NCI-H1105 treated with DMSO at 0.1 percent for 48 hours (cell line): ENCODE measurements at places on chromosomes 6 and 20.
A peak's percentile ranks its signal among the peaks of the same experiment; 100 is the strongest.

DNA sequence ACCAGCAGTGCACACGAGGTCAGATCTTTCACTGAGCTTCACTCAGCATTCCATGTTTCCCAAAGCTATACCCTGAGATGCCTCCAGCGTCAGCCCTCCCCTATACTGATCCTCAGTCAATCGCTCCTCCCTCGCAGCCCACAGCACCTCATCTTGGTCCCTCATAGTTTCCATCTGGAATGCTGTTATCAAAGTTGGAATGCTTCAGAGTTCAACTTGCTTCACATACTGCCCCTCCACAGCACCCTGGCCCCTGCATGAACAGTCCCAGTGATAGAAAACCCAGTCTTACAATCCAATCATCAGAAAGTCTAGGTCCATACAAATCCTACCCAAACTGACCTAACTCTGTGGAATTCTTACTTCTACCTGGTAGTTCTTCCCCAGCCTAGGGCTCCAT, 20.0 kb downstream of the SPAG4 start:
- DNase-seq, result no peak

DNA sequence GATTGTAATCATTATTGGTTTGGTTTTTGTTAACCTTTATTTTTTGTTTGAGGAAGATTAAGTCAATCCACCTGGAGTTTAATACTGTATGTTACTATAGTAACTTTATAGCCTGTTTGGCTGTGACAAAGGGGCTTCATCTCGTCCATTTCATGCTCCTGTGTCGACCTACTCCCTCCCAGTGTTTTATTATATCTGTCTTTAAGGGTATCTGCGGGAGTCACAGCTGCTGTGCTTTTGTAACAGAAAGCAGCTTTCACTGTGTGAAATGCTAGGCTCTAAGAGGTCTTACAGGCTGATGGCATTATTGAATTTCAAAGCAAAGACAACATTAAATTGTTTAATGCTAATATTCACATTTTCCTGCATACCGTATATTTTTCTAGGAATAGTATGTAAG, 698.0 kb upstream of the POU3F2 start:
- DNase-seq, result no peak

DNA sequence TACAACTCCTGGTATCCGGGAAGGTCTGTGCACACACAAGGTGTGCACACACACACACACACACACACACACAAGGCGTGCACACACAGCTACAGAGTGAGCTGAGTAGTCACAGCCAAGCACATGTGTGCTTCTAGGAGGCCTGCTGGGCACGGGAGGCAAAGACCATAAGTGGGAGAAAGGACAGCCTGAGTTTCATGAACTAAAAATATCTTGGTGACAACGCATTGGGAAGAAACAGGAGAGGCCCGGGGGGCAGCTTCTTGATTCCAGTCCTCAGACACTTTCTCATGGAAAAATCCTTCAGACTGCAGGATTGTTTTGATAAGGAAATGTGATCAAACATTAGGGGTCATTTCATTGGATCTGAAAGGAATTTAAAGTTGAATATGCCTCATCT, 2.6 kb downstream of the TRAF3IP2 start:
- DNase-seq, result no peak

GRCh38 chr20:55160037-55160436, 684.6 kb downstream of the DOK5 start:
- DNase-seq, result no peak

GRCh38 chr20:22001886-22002285, 296.4 kb downstream of the PAX1 start:
- no peak for DNase-seq

DNA sequence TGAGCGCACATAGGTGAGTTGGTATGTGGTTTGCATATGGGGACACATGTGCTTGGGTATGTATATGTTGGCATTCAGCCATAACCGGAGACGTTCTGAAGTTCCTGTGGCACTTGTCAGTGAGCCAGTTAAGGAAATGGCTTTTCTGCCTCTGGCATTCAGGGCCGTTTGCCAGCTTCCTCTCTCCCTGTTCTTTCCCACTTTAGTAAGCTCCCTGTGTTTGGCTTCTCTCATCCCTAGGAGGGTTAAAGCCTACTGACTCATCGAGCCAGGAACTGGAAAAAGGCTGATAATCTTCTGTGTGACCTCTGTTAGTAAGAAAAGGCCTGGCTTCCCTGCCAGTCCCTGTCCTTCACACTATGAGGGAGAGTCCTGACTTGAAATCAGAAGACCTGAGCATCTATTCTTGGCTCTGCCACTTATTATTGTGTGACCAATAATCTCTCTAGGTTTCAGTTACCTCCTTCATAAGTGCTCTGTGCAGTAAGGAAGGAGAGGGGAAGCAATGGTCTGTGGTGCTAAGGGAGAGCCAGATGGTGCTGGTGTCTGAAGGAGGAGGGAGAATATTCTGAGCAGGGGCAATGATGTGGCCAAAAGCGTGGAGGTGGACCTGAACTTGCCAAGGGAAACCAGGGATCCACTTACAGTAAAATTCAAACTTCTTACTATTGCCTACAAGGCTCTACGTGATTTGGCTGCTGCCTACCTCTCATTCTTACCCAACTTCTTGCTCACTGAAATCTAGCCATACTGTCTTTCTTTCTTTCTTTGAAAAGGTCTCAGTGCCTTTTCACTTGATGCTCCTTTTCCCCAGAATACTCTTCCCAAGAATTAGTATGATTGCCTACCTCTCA, 31.4 kb downstream of the ACSS2 start:
- DNase-seq, result peak; percentile 67

- DNase-seq, result no peak
Measured at GRCh38 chr20:61807471-61808160, 258.1 kb downstream of the TAF4 start.
